ENCODE measurements at places on chromosomes 1 and 21.
A peak's percentile ranks its signal among the peaks of the same experiment; 100 is the strongest.

- DNase-seq, result no peak
These were observed 92.1 kb downstream of the OMA1 start for GRCh38 chr1:58454385-58454784.

GRCh38 chr1:93021539-93022134 is 57.4 kb upstream of the MTF2 start:
- peak; percentile 19 for DNase-seq

- DNase-seq, result no peak
These were observed at the start of gene HAPLN2 for GRCh38 chr1:156618853-156619581. Gene HAPLN2 (plus strand): TSS chr1:156619415. CDS start chr1:156623491, 4,076 bp downstream.

- no peak for DNase-seq
These were observed at the start of gene B3GALNT2 for GRCh38 chr1:235504122-235504493. Gene B3GALNT2 (minus strand): TSS chr1:235504452. CDS start chr1:235504252, 200 bp downstream.

- no peak for DNase-seq
These were observed at the start of gene LRRC42 for GRCh38 chr1:53946252-53947171. Gene LRRC42 (plus strand): TSS chr1:53946350. CDS start chr1:53952000, 5,650 bp downstream.

- DNase-seq, result no peak
These were observed 195.0 kb downstream of the ROR1 start for GRCh38 chr1:63968663-63969440.

GRCh38 chr1:226804907-226805759 is 65.3 kb upstream of the PSEN2 start:
- DNase-seq, result no peak

DNA sequence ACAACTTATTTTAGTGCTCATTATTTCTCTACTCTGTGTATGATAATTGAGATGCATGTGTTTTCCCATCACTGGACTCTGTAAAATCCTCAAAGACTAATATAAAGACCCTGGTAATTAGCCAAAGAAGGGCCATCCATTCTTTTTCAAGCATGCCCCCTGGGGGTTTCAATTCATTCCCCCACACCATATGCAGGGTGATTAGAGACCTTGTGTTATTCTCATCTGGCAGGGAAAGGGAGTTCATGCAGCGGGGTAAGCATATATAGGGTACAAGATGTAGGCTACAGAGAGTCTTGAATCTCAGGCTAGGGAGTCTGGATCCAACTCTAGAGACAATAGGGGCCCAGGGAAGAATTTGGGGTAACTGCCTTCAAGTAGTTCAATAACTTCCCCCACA is 166.5 kb downstream of the TNR start:
- DNase-seq, result no peak

GRCh38 chr1:157198619-157199420 is 60.6 kb upstream of the ETV3 start:
- no peak for DNase-seq

DNA sequence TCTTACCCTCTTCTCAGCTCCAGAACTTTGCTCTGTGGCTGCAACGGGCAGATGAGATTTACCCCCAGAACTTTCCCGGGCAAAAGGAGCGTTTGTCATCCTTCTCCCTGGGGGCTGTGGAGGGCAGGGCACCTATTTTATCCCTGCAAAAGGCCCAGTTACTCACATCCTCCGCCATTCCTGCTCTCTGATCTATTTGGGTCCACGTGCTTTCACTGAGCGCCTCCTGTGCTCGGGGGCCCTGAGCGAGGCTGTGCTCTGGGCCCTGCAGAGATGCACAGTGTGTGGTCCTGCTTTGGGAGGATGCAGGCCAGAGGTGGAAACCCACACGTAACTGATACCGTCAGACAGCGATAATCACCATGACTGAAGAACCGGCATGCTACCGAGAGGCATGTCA is 2.4 kb upstream of the CSMD2 start:
- DNase-seq, result no peak

Measured in NCI-H748 treated with DMSO at 0.1 percent for 48 hours (cell line).